Astrocyte (in vitro differentiated cells and primary cell): ENCODE measurements at places on chromosomes 2 and 18. TPM values are rescaled to one million over a fixed set of nuclear protein-coding genes. Genes with fewer than 3 reads are reported as not detected.

DNA sequence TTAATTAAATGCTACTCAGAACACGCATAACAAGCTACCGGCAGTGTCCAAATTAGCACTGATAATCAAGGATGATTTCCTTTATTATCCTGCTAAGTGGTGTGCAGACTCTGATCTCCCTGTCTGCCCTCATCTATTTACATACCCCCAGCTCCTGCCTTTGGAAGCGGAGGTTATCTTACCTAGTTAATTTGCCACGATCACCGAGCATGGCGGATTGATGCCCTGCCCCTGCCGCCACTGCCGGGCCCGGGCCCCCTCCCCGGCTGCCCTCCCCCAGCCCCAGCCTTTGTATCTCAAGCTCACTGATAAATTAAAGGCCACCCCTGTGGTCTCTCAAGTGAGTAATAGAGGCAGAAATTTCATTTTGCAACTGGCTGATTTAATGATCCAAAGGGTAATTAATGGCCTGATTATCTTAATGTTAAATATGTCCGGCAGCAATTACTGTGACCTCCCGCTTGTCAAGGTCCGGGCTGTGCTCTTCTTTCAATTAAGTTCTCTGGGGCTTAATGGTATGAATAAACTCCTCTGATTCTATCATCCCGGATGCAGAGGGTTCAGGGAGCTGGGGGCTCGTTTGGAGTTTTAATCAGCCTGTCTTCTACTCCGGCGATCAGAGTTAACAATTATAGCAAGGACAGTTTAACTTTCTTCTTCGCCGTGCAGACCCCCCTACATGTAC is 113.4 kb downstream of the GBX2 start:
- no peaks in the 10 kb centered on the region for H3K4me1 ChIP-seq
- H3K27me3 ChIP-seq: no peaks in the 10 kb centered on the region
- no peak for DNase-seq
- H3K4me3 ChIP-seq: no peak overlapping the region
- no peaks in the 10 kb centered on the region for H3K36me3 ChIP-seq

DNA sequence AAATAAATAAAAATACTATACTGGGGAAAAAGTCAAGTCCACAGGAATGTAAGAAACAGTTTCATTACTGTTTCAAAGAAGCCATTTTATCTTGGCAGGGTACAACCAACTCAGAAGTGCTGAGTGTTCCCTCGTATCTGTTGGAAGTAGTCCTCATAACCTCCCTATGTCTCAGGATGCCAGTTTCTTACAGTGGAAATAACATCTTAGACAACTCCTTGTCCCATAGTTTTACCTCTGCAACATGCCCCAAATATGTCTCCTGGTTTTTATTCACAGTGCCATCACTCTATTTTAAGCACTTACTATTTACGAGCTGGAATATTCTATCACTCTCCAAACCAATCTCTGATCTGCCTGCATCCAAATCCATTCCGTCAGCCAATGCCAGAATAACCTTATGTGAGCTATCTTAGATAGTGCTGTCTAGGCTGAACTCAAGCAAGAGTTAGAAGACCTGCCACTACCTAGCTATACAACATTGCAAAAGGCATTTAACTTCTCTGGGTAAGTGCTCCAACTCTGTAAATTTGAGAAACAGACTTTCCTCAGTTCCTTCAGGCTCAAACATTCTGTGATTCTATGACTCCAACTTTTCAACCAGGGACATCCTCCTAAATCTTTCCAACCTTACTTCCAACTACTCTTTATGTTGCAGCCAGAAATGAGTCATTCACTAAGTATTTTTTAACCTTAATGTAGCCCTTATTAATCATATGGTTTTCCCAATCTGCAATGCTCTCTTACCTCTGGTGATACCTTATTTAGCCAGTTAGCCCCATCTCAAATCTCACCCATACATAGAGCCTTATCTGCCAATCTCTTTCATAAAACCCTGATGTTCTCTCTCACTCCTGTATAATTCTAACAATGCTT is 66.7 kb downstream of the RTN4 start:
- peak; percentile 62 for DNase-seq
- no peaks in the 10 kb centered on the region for H3K27me3 ChIP-seq
- peak overlapping the region; percentile 13 for H3K27ac ChIP-seq
- H3K36me3 ChIP-seq: peaks cover 46% of the 10 kb centered on the region
- peaks cover 16% of the 10 kb centered on the region for H3K4me1 ChIP-seq

DNA sequence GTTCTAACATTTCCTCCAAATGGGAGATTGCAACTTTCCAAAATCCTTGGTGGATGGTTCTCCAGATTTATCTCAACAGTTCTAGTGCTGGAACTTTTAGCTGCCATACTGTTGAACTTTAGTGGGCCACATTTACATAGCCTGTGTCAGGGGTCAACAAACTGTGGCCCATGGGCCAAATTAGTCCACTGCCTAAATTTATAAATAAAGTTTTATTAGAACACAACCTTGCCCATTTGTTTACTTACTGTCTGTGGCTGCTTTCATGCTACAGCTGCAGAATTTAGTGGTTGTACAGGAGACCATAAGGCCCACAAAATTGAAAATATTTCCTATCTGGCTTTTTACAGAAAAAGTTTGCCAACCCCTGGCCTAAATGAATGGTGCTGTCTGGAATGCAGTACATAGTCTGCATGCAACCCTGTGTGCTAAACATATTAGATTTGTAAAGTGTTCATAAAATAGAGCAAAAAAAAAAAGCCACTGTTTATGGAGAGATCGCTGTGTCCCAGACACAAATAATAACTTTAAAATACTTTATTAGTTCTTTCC is 30.3 kb downstream of the MGAT5 start:
- no peaks in the 10 kb centered on the region for H3K36me3 ChIP-seq
- H3K4me3 ChIP-seq: no peak overlapping the region
- peak; percentile 15 for DNase-seq
- no peak overlapping the region for H3K27ac ChIP-seq
- no peaks in the 10 kb centered on the region for H3K4me1 ChIP-seq

- no peak overlapping the region for H3K4me3 ChIP-seq
- H3K36me3 ChIP-seq: no peaks in the 10 kb centered on the region
- DNase-seq: peak; percentile 90
- peak overlapping the region; percentile 28 for H3K27ac ChIP-seq
Measured at GRCh38 chr2:11305958-11306357, 38.5 kb downstream of the ROCK2 start.

DNA sequence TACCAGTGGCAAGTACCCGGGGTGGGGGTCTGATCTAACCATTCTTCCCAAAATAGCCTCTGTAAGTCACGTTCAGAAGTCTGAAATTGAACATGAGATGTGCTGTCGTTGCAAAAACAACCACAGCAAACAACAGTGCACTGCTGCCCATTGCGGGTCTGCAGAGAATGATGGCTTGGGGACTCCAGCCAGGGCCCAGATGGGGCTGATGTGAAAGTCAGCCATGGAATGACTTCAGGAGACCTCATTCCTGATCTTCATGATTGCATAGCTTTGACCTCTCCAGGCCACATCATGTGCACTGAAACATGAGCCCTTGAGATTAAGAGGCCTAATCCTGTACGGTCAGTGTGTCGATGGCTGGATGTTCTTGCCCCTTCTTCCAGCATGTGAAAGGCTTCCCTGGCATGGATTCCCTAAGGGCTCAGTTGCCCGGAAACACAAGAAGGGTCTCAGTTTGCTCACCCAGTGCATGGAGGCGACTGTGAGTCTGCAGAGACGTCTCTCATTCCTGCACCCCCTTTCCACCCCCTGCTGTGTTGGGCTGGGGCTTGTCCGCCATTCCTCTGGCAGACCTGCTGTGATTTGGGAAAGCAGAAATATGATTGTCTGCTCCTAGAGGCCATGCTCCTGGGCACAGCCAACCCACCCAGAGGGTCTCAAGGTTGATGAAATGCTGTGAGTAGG is 191.6 kb downstream of the SEPTIN10 start:
- H3K27me3 ChIP-seq: no peaks in the 10 kb centered on the region
- H3K4me3 ChIP-seq: no peak overlapping the region
- no peak overlapping the region for H3K27ac ChIP-seq
- no peaks in the 10 kb centered on the region for H3K4me1 ChIP-seq
- DNase-seq: no peak
- no peaks in the 10 kb centered on the region for H3K36me3 ChIP-seq

The CD226 gene
- total RNA-seq: 0.07 and 0.12 TPM in 2 replicates

DNA sequence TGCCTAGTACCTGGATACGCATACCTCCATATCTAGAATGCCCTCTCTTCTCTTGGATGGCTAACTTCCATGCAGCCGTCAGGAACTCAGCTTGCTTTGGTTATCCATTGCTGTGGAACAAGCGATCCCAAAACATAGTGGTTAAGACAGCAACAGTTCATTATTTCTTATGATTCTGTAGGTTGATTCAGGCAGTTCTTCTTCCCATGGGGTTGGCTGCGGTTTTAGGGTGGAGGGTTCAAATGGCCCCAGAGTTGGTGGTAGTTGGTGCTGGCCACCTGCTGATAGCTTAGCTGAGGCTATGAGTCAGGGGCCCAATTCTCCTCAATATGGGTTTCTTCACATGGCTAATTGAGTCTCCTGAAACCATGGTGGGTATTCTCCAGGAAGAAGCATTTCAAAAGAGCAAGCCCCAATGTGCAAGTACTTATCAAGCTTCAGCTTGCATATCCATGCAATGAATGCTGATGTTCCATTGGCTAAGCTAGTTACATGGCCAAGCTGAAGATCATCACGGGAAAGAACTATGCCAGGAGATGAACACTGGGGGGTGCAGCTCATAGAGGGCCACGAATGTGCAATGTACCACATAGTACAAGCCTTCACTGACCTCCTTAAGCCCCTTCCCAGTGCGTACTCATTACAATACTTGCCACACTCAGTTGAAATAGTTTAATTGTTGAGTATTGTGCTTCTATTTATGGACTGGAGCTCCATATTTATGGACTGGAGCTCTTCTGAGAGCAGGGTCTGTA is 10.0 kb upstream of the RHOB start:
- no peaks in the 10 kb centered on the region for H3K36me3 ChIP-seq
- no peak for DNase-seq
- peaks cover 17% of the 10 kb centered on the region for H3K4me1 ChIP-seq
- peaks cover 6% of the 10 kb centered on the region for H3K27me3 ChIP-seq

DNA sequence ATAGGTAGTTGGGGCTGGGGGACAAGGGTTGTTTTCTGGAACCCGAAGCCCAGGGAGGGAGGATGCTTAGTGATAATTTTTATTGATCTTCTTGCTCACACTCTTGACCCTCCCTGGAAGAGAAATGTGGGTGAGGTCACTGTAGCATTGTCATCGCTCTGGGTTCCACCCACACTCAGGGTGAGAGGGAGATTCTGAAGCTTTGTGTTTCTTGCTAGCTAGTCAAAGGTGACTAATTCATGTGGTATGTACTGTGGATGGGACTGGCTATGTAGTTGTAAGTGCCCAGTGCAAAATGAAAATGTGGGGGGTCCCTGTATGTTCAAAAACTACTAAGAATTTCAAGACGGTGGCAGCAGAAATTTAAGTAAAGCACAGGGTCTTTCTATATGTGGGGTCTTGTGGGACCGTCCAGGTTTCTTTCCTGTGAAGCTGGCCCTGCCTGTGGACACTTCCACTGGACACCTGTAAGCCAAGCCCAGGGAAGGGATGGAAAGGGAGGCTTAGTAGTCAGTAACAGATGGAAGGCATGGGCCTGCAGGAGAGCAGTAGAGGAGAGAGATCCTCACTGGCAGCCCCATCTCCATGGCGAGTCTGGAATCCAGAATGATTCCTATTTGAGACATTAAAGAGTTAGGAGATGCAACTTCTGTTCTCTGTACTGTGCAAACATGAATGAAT is 35.0 kb downstream of the TSN start:
- H3K4me3 ChIP-seq: peak overlapping the region; percentile 8
- peak overlapping the region; percentile 36 for H3K27ac ChIP-seq
- peak; percentile 93 for DNase-seq
- H3K36me3 ChIP-seq: no peaks in the 10 kb centered on the region
- H3K4me1 ChIP-seq: peaks cover 17% of the 10 kb centered on the region
- H3K27me3 ChIP-seq: no peaks in the 10 kb centered on the region

The GDF7 gene
- 0.91 and 1.9 TPM in 2 replicates for total RNA-seq

The CDH19 gene
- not detected in 2 replicates for total RNA-seq

The CYS1 gene
- total RNA-seq: 3.7 and 4.8 TPM in 2 replicates

DNA sequence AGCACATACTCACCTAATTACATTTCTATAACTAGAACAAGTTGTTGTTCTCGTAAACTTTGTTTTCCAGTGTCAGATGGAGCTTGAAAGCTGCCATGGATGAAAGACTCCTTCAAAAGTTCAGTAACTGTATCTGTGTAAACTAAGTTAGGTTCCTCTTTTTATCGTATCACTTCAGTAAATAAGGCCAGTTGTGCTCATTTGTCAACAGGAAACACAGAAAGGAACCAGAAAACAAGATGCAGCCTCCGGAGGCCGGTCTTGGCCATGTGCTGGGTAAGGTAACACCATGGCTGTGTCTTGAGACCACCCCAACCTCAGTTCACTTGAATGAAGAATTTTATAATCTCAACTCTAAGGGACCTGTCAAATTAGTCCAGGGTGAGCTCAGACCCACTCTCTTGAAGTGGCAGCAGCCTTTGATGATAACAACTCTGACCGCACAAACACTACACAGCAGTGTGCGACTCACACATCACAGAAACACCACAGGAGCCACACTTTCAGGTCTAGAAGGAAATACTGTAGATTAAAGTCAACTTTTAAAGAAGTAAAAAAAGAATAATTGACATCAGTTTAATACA is 213.8 kb downstream of the AFF3 start:
- peaks cover 4% of the 10 kb centered on the region for H3K4me1 ChIP-seq
- no peaks in the 10 kb centered on the region for H3K27me3 ChIP-seq
- H3K36me3 ChIP-seq: no peaks in the 10 kb centered on the region
- DNase-seq: no peak
- no peak overlapping the region for H3K27ac ChIP-seq
- no peak overlapping the region for H3K4me3 ChIP-seq

DNA sequence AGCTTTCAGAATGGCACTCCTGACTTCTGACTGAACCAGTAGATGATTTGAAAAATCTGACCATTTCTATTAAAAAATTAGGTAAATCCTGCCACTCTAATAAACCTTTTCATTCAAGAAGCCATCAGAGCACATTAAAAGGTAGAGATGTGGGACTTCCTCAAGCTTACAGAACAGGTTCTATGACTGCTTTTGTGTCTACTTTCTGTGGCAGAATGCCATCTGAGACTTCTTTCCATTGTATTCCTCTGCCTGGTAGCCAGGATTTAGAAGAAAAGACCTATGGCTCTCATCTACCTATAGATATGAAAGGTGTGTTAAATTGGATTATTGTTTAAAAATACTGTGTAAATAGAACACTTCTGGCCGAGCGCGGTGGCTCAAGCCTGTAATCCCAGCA is 99.9 kb upstream of the NABP1 start:
- H3K36me3 ChIP-seq: no peaks in the 10 kb centered on the region
- peaks cover 13% of the 10 kb centered on the region for H3K4me1 ChIP-seq
- H3K27me3 ChIP-seq: no peaks in the 10 kb centered on the region
- no peak overlapping the region for H3K4me3 ChIP-seq
- H3K27ac ChIP-seq: no peak overlapping the region

- DNase-seq: no peak
- H3K27ac ChIP-seq: no peak overlapping the region
- no peaks in the 10 kb centered on the region for H3K36me3 ChIP-seq
Measured at GRCh38 chr2:48727560-48727959, 28.0 kb downstream of the LHCGR start.

GRCh38 chr2:240627736-240628506 is 2.6 kb downstream of the GPR35 start:
- H3K4me3 ChIP-seq: no peak overlapping the region
- H3K36me3 ChIP-seq: no peaks in the 10 kb centered on the region
- H3K4me1 ChIP-seq: peaks cover 8% of the 10 kb centered on the region
- no peak overlapping the region for H3K27ac ChIP-seq
- H3K27me3 ChIP-seq: no peaks in the 10 kb centered on the region
